ENCODE measurements at places on chromosomes 3 and 15.

GRCh38 chr3:24023197-24023596 is 78.1 kb downstream of the NR1D2 start:
- no peak for DNase-seq

DNA sequence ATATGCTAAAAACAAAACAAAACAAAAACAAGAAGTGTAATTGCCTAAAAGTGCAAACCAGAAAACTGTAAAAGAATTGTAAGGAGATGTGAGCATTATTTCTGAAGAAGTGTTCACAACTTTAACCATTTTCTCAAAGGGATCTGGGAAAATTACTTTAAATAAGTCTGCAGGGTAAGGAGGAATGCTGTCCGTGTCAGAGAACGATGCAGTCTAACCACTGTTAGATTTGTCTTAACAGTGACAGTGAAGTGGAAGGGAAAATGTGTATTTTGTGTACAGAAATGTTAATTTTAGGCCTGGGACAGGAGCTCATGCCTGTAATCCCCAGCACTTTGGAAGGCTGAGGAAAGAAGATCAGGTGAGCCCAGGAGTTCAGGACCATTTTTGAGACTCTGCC is 95.7 kb downstream of the DLG1 start:
- no peak for DNase-seq

GRCh38 chr3:14274999-14275961 is 96.7 kb downstream of the LSM3 start:
- DNase-seq: no peak

DNA sequence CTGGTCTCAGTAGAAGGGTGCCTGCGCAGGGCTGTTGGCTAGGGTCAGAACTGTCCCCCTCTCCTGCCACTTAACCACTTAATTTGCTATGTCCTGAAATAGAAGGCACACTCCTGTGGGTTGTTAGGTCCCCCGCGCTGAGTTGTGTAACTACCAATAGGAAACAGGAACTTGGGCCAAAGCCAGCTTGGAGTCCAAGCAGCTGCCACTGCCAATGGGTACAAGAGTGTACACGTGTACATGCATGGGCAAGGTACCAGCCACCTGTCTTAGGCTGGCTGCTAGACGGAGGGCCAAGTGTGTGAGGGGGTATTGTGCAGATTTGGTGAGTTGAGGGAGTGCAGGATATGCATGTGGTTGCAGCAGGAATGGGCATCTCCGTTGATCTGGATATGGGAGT is 29.7 kb upstream of the POLG start:
- DNase-seq: no peak

- DNase-seq: no peak
Measured at GRCh38 chr15:62365795-62366442, 200.8 kb upstream of the C2CD4B start.

DNA sequence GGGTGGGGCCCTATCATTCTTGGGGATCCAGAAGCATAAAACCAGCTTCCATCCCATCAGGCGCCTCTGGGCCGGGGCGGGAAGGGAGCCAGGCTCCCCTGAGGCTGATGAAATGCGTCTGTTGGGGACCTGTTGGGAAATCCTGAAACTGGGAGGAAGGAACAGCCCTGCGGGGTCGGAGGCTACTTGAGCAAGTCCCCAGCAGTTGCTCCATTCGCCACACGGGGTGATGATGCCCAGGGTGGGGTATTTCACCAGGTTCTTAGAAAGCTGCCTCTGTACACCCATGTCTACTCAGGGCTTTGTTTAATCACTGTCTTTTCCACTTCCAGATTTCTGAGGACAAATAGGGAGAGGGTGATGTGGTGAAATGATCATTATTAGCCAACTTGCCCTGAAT is 25.4 kb upstream of the TSEN2 start:
- no peak for DNase-seq

GRCh38 chr3:32998631-32999451 is 47.4 kb downstream of the CCR4 start:
- no peak for DNase-seq

DNA sequence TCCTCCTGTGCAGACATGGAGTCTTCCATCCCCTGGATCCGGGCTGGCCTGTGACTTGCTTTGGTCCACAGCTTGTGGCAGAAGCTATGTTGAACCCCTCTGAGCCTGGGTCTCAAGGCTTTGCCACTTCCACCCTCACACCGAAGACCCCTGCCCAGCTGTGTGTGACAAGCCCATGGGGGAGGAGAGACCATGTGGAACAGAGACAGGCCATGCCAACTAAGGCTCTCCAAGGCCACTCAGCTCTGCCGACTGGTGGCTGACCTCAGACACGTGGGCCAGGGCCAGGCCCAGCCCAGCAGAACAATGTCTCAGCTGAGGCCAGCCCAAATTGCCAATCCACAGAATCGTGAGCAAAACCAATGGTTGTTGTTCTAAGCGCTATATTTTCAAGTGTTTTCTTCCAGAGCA is 16.4 kb upstream of the CFAP100 start:
- DNase-seq: no peak

DNA sequence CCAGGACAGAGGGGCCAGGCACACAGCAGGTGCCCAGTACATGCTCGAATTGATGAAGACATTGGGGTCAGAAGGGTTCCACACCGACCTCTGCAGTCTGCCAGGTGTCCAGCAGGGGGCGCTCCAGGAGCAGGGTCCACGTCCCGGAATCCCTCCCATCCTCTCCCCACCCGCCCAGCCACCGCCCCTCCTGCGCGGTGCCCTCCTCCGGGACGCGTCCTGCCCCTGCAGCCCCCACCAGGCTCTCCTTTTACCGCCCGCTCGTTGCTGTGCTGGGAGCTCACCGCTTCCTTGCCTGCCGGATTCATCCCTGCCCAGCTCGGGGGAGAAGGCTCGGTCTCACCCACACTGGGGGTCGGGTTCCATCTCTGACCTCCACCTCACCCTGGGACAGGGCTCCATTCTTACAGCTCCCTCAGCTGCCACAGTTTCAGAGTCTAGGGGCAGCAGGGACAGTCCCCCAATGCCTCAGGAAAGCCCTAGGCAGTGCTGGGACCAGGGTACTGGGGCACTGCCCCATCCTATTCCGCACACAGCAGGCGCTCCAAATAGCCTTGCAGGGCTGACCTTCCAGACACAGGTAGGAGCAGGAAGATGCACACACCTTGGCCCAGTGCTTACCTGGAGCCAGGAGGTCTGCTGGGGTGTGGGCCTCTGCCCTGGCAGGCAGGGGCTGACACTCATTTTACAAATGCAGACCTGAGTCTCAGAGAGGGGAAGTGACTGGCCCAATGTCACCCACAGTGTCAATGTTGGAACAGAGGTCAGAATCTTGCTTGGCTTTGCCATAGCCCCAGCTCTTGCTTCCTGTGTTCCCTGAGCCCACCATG is 31.0 kb downstream of the GRIP2 start:
- peak; percentile 89 for DNase-seq

- DNase-seq: no peak
Measured at GRCh38 chr15:26731965-26732364, 40.9 kb downstream of the GABRB3 start.

GRCh38 chr3:138901567-138901966 is 45.4 kb downstream of the FOXL2 start:
- DNase-seq: no peak

- DNase-seq: no peak
Measured at GRCh38 chr3:5133239-5134018, 11.3 kb downstream of the ARL8B start.

GRCh38 chr3:82194870-82195269 is 433.4 kb upstream of the GBE1 start:
- no peak for DNase-seq

DNA sequence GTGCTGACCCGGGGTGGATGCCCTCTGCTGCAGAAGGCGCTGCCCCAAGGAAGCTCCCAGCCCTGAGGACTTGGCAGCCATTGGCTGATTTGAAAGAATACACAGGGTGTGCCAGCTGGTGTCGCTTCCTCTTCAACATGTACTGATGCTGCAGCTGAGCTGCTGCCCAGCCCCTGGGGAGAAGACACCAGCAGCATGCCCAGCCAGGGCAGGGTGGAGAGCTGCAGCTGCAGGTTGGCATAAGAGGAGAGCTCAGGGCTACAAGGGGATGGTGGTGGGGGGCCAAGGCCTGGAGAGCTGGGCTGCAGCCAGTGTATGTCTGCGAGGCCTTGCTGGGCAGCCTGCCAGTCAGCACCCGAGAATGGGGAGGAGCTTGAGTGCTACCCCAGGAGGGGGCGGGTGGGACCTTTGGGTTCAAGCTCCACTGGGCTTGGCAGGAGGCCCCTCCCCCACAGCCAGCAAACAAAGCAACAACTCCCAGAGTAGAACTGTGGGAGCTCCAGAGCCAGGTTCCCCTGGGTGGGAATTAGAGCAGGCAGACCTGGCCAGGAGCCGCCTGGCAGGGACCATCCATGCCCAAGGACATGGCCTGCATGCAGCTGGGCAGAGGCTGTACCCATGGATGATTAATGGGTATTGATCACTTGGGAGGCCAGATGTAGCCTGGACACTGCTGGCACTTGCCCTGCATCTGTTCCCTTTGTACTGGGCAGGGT is 9.2 kb upstream of the SEMA4B start:
- DNase-seq: no peak

GRCh38 chr3:176513604-176514003 is 683.7 kb downstream of the TBL1XR1 start:
- no peak for DNase-seq

DNA sequence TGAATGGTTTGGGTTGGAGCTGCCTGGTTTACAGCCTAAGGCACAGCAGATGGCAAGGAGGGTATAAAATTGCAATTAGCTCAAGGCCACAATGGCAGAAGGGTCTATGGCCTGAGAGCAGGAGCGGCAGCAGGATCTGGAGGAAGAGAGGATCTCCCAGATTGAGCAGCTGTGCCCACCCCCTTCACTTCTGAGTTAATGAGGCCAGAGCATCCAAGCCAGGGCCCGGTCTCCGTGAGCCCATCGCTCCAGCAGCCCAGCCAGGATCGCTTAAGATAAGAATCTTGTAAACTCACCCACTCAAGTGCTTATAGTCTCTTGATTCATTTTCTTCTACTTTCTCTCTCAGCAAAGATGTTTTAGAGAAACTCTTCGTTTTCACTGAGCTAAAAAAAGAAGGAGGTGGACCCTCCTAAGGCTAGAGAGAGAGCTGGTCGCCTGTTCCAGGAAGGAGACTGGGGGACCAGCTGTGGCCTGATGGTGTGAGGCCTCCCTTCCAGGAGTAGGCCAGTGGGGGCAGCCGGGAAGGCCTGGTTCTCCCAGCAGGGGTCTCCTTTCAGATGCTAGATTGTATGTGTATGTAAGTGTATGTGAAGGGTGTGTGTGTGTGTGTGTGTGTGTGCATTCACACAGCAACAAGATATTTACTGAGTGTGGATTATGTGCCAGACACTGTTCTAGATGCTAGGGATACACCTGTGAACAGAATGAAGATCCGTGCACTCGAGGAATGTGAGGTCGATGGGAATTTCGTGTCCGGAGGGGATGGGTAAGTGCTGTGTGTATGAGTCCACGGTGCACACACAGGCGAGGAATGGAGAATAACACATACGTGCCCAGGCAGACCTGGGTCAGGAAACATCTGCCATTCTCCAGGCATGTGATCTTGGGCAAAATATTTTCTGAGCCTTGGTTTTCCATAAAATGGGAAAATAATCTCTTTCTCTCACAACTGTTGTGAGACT is 18.6 kb downstream of the MAGEF1 start:
- no peak for DNase-seq

DNA sequence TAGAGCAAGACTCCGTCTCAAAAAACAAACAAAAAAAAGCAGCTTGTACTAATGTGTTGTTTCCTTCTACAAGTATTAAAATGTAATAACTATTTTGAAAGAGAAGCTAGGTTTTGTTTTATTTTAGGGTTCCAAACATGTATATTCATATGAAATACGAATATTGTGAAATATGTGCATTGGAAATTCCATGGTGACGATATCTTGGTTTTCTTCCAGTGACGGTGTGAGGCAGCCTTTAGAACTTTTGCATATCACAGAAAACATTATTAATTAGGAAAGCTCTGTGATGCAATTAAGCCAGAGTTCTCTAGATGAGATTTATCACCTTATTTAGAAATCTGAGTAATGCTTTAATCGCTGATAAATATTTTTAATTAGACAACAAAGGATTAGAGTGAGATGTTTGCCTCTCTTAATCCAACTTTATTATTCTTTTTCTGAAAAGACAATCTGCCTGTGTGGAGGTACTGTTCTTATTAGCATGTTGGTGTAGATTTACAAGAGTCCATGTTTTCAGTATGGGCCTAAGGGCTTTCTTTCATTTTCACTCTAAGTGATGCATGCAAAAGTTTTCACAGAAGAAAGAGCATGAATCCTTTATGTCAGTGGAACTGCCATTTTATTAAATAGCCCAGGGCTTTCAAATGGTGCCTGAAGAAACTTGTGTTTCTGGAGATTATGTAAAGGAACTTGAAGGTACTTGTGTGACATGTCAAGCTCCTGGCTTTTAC is 37.7 kb upstream of the SAMMSON start:
- DNase-seq: no peak

DNA sequence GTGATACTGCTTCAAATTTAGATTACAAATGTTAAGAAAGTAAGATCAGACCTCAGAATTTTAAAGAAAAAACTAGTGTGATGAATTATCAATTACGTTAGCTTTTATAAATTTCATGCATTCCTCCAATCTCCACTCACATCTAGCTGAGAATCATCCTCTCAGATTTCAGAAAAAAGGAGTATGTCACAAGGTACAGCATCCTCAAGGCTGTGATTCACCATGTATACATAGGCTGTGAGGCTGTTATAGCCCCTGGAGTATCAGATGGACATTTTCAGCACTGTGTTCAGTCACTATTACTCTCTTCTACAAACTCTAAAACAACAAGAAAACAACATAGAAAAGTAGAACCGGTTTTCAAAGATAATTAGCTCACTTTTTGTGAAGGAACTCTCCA is 214.4 kb downstream of the PCCB start:
- DNase-seq: no peak

- no peak for DNase-seq
Measured at GRCh38 chr3:59046839-59047238, 3.0 kb downstream of the CFAP20DC start.
